ENCODE measurements at places on chromosomes 5 and 9.
A peak's percentile ranks its signal among the peaks of the same experiment; 100 is the strongest.

GRCh38 chr5:52961274-52961681 lies 27.9 kb upstream of the ITGA2 start:
- peak; percentile 40 for DNase-seq

DNA sequence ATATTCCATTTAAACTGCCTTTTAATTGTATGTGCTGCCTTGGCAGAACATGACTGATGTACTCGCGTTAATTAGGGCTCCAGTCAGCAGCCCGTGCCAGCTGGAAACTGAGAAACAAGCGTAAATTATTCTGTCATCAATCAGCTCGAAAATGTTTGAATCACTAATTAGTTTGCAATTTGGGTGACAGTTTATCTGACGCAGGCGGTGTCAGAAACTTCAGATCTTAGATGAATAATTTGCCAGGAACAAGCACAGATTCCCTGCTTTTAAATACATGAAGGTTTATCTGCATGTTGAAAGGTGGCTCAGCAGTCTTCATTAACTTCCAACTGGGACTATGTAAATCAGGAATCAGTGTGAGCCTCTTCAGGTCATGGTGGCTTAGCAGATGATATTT lies 176.0 kb upstream of the TLE4 start:
- no peak for DNase-seq

- no peak for DNase-seq
Measured at GRCh38 chr9:96458226-96458625, 8.3 kb downstream of the HABP4 start.

- no peak for DNase-seq
Measured at GRCh38 chr5:125289606-125290005, 543.2 kb upstream of the ZNF608 start.

- no peak for DNase-seq
Measured at GRCh38 chr5:109451146-109451545, 41.4 kb upstream of the PJA2 start.

DNA sequence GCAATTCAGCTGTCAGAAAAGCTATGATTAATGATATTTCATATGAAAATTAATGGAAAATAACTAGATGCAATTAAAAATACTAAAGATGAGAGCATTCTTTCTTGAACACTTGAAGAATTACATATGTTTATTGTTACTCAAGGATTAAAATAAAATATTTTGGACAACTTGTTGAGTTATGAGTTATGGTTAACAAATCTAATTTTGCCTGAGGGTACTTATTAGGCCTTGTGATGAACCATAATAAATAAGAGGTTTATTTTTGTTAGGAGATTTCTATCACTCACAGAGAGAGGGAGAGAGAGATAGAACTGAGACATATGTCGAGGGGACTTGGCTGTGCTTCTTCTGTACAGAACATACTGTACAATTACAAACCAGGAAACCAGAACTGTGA lies 183.7 kb downstream of the ISL1 start:
- DNase-seq = no peak

DNA sequence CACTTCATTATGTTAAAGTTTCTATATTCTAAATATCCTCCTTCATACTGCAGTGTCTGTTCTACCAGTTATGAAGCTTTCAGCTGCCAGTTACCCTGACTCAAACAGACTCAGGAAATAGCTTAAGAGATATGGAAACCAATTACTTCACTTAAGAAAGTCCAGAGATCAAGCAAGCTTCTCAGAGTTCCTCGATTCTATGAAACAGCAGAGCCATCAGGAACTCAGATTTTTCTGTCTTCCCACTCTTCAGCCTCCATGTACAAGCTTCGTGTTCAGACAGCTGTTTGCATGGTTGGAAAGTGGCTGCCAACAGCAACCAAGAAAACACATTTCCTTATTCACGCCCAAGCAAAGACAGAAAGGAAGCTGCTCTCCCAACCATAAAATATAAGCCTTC lies 216.1 kb downstream of the ACTL7B start:
- DNase-seq = no peak

- DNase-seq = no peak
Measured at GRCh38 chr5:6601816-6602215, 31.0 kb downstream of the NSUN2 start.

- no peak for DNase-seq
Measured at GRCh38 chr5:135399794-135400542, 937 bp upstream of the MACROH2A1 start.

DNA sequence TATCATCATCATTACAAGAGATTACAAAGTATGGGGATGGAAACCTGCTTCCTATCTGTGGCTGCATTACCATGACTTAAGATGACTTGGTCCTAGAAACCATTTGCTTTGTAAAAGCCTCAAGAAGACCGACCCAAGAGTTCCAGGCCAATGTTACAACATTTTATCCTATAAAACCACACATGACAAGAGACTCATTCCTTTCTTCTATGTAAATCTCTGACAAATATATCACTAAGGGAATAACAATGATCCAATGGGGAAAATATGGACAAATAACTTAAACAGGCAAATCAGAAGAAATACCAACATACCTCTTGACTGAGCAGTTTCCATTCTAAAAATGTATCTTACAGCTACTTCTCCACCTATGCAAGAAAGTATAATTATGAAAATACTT lies 44.3 kb upstream of the VPS13A start:
- no peak for DNase-seq

- no peak for DNase-seq
Measured at GRCh38 chr5:87671146-87671545, 258.4 kb upstream of the CCNH start.

DNA sequence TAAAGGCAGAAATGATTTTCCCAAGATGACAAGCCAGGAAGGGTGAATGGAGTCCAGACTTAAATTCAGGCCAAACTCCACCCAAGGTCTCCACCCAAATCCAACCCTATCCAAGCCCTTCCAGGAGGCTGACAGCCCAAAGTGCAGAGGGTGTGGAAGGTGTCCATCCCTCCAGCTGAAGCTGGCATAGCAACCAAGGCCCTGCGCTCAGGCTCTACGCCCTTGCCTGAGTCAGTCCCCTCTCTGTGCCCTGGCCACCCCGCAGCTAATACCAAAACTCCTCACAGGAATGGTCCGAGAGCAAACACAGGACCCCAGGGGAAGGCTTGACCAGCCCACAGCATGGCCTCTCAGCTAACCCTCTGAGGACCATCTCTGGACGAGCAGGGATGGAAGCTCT lies 2.1 kb downstream of the SEPTIN8 start:
- DNase-seq = no peak

- DNase-seq = peak; percentile 43
Measured at GRCh38 chr5:15966651-15967050, 212.9 kb downstream of the MARCHF11 start.

- no peak for DNase-seq
Measured at GRCh38 chr5:171724468-171725204, 61.0 kb upstream of the SMIM23 start.

GRCh38 chr5:139836469-139837208 lies 41.0 kb downstream of the PSD2 start:
- DNase-seq = no peak

- peak; percentile 32 for DNase-seq
Measured at GRCh38 chr5:122458278-122458872, 146.3 kb downstream of the SNCAIP start.

DNA sequence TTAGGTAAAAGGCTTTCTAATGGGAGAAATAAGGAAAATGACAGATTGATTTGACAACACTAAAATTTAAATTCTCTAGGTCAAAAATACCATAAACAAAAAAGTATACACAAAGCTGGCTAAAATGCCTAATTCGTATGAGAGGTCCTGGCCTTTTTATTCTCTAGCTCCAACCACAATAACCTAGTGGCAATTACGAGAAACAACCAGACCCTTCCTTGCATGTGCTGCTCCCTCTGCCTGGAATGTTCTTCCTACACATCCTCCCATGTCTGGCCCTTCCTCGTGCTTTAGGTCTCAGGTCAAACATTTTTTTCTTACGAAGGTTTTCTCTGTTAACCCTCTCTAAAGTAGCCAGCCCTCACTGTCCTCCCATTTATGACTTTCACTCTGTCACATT lies 176.4 kb upstream of the PLPPR1 start:
- no peak for DNase-seq

GRCh38 chr9:90916147-90916734 lies 114.6 kb downstream of the SYK start:
- no peak for DNase-seq

DNA sequence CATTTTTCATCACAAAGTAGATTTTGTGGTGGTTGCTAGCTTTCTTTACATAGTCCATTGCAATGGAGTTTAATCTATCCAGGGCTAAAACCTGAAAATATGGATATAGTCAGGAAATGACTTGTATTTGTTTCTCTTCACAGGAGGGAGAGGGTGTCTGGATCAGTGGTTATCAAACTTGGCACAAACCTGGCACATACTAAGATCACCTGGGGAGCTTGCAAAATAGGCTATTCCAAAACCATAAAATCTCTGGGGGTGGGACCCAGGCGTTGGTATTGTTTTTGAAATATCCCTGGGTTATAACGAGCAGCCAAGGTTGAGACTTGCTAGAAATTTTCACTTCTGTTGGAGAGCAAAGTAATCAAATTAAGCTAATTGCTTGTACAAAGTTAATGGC lies 179.9 kb downstream of the PCSK1 start:
- DNase-seq = no peak

DNA sequence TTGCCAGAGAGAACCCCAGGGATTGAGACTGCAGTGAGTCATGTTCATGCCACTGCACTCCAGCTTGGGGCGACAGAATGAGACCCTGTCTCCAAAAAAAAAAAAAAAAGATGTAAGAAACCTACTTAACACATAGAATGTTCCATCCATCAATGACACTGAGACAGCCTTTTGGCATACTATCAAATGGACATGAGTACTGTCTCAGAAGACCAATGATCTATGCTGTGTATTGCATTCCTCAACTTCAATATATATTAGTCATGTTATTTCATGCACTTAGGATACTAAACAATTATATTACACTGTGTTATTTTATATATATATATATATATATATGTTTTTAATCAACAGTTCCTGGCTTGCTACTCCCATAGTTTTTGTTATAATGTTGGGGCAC lies 57.1 kb upstream of the ANKH start:
- DNase-seq = peak; percentile 85

GRCh38 chr5:112737463-112738190 lies at the start of gene APC:
Gene APC, plus strand, starts transcription at chr5:112737885. Its CDS starts 17,006 bp downstream, at chr5:112754891.
- peak; percentile 93 for DNase-seq

DNA sequence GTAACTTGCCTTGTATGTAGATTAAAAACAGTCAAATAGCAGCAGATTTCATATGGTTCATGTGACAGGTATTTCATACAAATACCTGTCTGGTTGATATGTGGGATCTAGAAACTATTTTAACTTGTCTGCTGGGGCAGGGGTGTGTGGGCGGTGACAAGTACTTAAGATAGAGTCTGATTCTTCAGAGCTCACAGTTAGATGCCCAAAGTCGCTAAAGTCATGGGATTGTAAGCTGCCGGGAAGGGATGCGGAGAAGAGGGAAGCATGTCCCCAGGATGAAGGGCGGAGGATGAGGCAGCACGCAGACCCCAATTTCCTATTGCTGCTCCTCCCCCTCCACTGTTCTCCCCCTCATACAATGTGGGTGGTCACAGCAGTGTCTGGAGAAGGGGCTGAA lies 13.3 kb downstream of the ANXA6 start:
- DNase-seq = no peak

DNA sequence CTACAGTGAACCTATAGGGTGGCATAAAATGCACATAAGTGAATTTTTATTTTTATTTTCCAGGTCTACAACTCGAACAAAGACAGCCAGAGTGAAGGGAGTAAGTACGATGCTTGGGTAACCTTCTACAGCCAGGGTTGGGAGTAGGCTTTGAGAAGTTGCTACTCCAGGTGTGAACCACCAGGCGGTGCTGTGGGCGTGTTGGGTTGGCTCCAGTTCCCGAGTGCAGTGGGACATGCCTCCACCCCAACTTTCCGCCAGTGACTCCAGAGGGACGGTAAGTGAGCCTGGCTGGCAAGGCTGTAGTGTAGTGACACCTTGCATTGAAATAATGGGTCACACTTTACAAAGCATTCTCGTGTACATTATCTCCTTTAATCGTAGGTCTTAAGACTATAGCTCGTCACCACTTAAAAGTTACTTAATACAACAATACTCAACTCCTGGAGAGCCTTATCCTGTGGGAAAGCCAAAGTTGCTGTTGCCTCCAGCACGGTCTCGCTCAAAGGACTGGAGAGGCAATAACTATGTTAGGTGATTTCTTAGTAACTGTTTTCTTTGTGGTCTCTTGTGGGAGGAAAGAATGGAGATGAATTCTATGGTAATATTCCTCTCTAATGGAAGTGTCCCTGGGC lies 244.0 kb downstream of the ARHGAP26 start:
- no peak for DNase-seq

DNA sequence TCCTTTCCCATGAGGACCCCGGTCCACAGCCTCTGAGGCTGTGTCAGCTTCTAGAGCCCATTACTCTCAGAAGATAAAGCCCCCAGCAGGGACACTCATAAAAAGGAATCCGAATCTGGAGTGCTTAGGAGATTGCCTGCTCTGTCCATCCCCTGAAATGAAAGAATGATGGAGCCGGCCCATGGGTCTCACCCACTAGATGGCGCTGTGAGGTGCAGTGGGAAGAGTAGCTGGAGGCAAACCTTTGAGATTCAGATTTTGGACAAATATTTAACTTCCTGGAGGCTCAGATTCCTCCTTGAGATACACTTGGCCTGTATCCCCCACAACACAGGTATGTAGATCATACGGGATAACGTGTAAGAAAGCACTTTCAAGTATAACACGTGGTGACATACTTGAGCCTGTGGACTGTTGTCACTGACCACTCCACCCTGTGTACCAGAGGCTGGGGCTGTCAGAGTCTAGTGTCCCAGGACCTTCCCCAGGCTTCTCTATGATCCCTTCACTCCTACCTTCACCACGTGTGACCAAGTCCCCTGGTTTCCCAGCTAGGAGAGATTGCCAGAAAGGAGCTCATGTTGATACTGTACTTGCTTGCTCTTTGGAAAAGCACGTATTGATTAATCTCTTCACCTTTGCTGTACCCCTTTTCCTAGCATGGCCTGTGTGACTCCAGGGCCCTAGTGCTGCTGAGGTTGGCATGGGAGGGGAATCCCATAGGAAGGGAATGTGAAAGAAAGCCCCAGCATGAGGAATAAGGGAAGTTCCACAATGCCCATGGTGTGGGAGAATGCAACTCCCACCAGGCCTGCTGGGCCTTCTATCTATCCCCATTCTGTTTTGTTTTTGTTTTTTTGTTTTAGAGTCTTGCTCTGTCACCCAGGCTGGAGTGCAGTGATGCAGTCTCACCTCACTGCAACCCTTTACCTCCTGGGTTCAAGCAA lies 32.1 kb downstream of the TRMO start:
- peak; percentile 29 for DNase-seq
